ENCODE measurements at places on chromosomes 3 and 15.
A peak's percentile ranks its signal among the peaks of the same experiment; 100 is the strongest.

DNA sequence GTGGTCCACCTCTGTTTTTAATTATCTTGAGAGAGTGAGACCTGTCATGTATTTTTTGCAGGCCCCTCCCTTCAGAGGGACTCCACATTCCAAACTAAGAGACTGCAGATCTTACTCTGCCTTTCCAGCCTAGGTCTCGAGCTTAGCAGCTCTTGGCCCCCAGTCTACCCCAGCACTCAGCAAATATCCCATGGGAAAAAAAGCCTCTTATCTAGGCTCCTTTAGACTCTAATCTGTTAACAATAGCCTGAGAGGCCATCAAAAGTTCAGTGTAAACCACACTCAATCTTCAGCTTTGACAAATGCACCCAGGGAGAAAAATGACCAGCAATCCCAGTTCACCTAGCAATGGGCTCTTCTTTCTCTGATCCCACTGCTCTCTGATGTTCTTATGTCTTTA is 8.6 kb upstream of the BLM start:
- no peak for DNase-seq

DNA sequence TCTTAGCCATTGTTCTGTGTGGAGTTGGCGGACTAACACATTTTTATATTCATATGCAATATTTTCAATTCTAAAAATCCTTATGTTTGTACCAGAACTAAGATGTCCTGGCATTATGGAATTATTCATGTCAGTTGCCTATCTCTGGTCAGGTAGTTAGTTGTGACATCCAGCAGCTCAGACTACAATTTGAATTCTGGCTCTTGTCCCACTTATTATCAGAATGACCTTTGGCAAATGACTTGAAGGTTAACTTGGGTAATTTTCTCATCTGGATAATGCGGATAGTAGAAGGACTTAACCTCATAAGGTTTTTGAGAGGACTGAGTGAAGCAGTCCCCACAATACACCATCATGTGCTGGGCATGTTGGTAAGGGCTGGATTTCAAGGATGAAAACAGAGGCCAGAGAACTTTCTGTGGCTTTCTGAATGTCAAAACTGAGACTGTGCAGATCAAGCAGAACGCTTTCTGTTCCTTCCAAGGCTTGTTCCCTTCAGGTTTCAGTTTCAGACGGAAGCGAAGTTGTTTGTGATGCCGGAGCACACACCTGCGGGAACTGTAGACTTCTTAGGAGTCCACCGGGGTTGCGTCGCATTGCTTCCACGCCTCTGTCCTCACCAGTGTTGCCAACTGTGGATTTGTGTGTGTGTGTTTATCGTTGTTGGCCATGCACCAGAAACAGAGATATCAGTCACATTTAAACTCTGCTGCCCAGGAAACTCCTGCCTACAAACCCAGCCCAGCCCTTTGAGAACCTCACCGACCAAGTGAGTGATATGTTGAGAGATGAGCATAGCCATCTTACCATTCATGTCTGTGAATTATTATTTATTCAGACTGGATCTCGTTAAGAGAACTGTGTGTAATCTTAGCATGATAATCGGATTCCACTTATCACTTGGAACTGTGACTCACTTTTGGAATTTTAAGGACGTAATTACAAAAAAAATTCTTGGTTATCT is 76.0 kb downstream of the PTPRG start:
- DNase-seq = no peak

GRCh38 chr3:156383441-156384025 is 171.4 kb downstream of the SSR3 start:
- no peak for DNase-seq

- DNase-seq = no peak
These were observed 77.3 kb downstream of the CPN2 start for GRCh38 chr3:194273743-194274310.

DNA sequence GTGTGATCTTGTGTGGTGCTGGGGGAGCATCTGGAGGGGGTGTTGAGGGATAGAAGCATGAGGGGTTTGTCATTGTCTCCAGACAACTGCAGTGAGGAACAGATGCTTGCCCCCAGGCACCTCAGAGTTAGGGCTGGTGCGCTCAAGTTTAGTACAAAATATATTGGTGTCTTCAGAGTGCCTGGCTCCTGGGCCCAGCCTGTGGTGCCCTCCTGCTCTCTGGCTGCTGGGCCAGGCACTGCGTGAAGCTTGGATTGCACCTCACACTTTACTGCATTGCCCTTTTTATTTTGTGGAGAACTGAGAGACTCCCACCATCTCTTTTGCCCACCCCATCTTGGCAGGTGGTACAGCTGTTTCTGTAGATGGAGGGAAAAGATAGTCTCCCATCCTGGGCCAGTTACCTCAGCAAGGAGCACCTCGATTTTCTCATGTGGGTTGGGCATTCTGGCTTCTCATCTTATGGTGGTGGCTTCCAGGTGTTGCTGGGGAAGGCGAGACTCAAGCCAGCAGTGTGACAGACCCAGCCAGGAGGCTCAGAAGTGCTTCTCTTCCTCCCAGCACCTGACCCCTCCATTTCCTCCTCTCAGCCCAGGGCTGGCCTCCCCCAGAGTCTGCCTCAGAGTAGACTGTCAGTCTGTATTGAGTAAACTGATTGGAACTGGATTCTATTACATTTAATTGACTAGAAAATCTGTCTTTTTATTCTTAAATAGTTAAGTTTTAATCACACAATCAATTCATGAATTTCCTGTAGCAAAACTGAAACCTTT is 140.5 kb downstream of the DNAJB8 start:
- no peak for DNase-seq

DNA sequence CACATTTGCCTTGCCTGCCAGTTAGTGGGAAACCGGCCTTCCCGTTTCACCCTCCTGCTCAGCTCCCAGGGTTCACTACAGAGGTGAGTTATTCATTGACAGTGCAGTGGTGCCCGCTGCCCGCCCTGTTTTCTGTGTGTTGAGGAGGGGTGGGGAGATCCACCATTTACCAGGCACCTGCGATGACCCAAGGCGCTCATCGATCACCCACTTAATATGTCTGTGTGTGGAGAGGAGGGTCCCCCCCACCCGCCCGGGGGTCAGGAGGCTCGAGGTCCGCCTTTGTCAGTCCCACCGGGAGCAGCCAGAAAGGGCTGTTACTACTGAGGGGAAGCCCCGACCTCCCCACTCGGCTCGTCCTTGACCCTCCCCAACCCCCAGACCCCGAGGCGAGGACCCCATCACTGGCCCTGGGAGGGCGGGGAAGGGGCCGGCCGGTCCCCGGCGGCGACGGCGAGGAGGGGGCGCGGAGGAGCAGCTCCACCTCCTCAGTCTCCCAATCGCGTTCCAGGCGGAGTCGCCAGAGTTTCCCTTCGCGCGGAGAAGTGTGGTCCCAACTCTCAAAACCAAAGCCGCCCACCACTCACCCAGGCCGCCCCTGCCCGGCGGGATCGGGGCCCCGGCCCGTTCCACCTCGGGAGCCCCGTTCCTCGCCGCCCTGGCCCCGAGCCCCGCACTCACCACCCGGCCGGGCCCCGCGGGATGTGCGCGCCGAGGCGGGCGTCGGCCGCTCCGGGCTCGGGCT is 1.1 kb downstream of the PLXNB1 start:
- peak; percentile 30 for DNase-seq

- no peak for DNase-seq
These were observed 211.9 kb downstream of the ULK4 start for GRCh38 chr3:41749988-41750387.

DNA sequence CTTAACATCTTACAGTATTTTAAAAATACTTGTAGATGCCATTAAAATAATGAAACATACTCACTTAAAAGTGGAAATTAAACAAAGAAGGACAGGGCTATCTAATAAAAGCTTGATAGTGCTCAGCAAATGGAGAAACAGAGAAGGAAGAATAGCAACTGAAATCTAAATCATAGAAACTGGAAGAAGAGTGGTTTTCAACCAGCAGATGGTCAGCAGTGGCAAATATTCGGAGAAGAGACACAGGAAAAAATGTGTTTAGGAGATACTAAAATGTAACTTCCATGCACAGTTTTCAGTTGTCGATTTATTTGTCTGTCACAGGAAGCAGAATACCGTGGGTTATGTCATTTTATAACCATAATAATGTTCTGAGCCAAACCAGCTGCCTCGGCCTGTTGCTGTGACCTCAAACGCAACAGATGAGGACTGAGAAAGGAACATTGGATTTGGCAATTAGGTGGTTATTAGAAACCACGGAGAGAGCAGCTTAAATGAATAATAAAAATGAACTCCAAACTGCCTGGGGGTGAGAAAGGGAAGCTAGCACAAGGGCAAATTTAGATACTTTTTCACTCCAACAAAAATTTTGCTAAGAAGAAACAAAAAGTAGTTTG is 246.6 kb upstream of the KCNMB2 start:
- no peak for DNase-seq

GRCh38 chr3:100006570-100007271 is 107.6 kb downstream of the FILIP1L start:
- DNase-seq = no peak

DNA sequence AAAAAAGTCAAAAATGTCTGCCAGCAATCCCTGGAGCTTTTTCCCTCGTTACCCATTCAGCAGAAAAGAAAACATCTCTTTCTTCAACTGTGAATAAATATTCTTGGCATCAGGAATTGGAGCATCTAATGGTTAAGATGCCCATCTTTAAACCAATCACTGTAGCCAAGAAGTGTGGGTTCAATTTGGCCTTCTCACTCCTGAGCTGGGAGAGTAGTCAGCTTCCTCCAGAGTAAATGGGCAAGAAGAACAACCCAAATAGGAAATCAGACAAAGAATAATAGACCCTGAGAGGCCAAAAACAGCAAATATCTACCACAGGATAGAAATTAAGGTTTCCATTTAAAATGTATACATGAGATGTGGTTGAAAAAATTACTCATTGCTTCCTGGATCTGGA is 508.0 kb upstream of the MDFIC2 start:
- DNase-seq = no peak

DNA sequence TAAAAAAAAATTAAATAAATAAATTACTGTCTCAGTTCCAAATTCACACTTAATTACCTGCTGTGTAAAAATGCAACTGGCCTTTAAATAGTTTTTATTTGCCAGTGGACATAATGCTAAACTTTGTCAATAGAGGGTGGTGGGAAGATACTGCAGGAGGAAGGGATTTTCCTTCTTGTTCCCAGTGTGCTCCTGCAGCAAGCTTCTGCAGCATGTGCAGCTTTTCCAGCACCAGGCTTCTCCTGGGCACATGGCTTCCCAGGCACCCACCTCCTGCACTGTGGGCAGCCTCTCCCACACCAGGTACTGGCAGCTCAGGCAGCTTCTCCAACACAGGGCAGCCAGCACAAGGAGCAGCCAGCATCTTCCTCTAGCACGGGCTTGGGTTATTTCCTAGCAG is 29.6 kb upstream of the BBX start:
- DNase-seq = no peak

DNA sequence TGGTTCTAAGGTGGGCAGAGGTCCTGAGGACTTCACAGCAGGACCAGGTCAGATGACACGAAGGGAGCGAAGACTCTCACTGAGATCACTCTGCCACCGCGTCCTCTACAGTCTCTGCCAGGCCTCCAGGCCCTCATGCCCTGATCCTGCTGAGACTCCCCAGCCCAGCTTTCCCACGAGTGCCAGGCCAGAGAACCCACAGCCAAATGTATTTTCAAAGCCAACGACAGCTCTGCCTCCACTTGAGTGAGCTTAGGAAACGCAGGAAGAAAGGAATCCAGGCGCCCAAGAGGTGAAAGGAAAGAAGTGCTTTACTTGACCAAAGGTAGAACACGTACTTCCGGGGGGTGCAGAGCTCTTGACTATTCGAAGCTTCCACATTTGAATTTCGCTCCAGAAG is 275.0 kb downstream of the XXYLT1 start:
- no peak for DNase-seq

DNA sequence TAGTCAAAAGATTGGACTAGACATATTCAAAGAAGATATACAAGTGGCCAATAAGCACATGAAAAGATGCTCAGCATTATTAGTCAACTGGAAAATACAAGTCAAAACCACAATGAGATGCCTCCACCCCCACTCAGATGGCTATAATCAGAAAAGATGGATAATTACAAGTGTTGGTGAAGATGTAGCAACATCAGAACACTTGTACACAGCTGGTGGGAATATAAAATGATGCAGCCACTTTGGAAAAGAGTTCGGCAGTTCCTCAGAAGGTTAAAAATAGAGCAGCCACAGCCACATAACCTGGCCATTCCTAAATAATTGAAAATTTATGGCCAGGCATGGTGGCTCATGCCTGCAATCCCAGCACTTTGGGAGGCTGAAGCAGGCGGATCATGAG is 38.4 kb downstream of the HEG1 start:
- DNase-seq = no peak

DNA sequence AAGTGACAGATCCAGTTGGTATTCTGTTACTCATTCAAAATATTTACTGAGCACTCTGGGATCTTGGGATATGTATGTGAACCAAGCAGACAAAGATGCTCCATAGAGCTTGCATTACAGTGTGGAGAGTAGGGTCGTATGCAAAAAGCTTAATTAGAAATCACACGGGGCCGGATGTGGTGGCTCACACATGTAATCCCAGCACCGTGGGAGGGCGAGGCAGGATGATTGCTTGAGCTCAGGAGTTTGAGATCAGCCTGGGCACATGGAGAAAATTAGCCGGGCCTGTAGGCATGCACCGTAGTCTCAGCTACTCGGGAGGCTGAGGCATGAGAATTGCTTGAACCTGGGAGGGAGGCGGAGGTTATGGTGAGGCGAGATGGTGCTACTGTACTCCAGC is 68.7 kb upstream of the MB21D2 start:
- DNase-seq = no peak

DNA sequence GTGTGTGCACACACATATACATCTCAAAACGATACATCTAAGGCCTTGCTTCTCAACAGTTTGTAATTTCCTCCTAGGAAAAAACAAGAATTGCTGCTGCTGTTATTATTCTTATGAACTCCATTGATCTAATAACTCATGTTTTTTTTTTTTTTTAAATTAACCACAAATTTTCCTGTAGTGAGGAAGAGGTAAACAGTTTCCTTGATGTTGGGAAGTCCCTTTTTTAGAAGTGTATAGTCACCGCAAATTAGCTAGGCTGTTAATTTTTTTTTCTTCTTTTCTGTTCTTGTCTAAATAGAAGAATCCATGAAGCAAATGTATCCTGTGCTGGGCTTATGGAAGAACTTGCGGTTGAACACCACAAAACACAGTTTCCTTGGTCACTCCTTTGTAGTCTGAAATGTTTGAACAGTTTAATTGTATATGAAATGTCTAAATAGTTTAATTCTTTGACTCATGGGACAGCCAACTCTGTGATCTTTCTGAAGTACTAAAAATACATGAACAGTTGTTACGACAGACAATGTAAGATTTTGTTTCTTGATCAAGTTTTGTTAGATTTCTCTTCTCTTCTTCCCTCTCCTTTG is 64.5 kb downstream of the MITF start:
- DNase-seq = no peak

- DNase-seq = peak; percentile 78
These were observed 130.2 kb upstream of the STRIT1 start for GRCh38 chr3:155423526-155424322.

- DNase-seq = no peak
These were observed 588.7 kb upstream of the CBLB start for GRCh38 chr3:106457281-106458180.

All from NCI-H526 treated with DMSO at 0.1 percent for 48 hours (cell line).